ENCODE measurements at places on chromosomes 16 and 17.

- DNase-seq = no peak
Observed at GRCh38 chr17:82438401-82439193, 12.0 kb downstream of the CYBC1 start.

GRCh38 chr17:34502426-34502825 is 77.0 kb upstream of the TMEM132E start:
- DNase-seq = no peak

GRCh38 chr17:45146890-45147580 is 1.2 kb upstream of the HEXIM1 start:
- no peak for DNase-seq

DNA sequence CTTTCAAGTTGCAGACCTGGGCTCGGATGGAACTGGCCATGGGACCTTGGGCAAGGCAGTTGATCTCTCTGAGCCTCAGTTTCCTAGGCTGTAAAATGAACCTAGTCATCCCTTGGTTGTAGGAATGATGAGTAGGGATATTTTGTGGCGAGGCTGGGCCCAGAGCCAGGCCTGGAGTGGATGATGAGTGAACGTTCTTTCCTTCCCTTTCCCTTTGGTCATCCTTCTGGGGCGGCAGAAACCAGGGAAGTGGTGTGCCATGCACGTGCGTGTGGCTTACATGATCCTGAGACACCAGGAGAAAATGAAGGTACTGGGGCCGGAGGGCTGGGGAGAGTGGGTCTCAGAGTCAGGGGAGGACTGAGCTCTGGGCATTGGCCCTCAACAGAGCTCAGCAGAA is 8.4 kb downstream of the FBRS start:
- DNase-seq = no peak
